ENCODE measurements at places on chromosomes 6 and 20. TPM values are rescaled to one million over a fixed set of nuclear protein-coding genes. Genes with fewer than 3 reads are reported as not detected.
A peak's percentile ranks its signal among the peaks of the same experiment; 100 is the strongest.

DNA sequence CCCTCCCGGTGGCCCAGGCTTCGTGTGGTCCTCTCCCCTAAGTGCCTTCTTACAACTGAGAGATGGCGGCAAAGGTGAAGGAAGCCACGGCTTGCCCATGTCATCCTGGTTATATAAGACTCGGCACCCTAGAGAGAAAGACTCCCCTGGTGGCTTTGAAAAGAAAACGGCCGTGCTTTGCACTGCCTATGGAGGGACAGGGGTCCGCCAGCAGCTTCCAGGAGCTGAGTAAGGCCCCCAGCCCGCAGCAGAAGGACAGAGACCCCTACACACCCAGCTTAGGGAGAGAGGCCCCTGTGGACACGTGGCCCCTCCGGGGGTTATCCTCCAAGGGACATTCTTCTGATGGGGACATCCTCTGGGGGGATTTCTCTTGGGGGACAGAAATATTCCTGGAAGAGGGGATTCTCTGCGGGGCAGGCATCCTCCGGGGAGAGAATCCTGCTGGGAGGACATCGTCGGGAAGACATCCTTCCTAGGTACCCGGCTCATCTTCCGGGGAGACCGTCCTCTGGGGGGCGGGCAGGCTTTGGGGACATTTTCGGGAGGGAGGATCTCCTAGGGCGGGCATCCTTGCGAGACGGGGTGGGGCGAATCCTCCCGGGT is 511 bp upstream of the OGFR start:
- no peak for DNase-seq

GRCh38 chr6:26536571-26537159 is 1.5 kb upstream of the HMGN4 start:
- DNase-seq, result no peak

GRCh38 chr6:97656236-97656635 is 373.2 kb upstream of the MMS22L start:
- peak; percentile 11 for DNase-seq

DNA sequence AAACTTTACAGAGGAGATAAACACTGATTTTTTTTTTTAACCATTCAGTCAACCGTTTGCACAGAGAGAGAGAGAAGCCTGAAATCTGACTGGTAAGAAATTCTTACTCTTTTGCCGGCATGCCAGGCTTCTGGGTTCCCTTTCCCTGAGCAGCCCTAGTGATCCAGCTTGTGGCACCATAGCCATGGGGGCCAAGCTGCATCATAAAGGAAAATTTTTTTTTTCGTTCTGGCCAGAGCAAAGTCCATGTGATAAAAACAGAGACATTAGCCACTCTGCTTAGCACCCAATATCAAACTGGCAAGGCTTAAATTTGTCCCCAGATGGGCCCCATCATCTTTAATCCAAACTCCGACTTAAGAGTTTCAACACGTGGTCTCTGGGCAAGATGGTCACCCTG is 44.5 kb downstream of the CEP85L start:
- DNase-seq, result no peak

DNA sequence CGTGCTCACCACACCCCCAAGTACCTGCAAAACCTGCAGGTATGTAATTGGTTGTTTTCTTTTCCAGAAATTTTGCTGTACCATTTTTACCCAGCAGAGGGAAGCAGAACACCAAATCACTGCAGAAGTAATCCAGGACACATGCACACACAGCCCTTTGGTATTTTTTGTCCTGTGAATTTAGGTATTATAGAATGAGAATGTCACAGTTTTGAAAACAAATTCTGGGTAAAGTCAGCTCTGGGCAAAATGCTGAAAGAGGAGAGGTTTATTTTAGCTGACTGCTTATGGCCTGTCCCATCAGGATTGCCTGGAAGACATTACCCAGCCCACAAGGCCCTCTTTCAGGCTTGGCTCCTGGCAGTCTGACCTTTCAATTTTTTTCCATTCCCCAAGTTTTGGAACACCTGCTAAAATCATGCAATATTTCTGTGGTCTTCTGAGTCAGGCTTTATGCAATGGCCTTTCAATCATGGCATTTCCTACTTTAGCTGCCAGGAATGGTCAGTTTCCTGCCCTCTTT is 3.5 kb upstream of the EFHC1 start:
- peak; percentile 49 for DNase-seq

- no peak for DNase-seq
Observed at GRCh38 chr6:78526432-78526831, 340.9 kb upstream of the IRAK1BP1 start.

DNA sequence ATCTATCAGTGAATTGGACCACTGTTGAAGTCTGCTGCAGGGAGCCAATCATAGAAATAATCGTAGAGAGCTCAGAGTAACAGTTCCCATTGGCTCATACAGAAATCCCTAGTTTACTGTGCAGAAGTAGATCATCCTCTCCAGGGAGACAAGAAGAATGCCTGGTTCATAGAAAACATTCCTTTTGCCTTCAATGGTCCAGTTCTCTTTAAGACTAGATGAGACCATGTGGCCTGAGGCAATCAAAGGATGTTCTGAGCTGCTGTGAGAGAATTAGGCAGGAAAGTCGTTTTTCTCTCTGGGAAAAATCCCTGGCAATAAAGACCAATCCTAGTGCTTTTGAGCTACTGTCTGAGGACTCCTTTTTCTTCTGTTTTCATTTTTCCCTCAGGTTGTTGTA is 208.4 kb downstream of the CENPW start:
- DNase-seq, result no peak

- no peak for DNase-seq
Observed at GRCh38 chr6:74187811-74188210, 491.8 kb downstream of the CD109 start.

- DNase-seq, result no peak
Observed at GRCh38 chr20:56447227-56447626, 21.2 kb upstream of the RTF2 start.

DNA sequence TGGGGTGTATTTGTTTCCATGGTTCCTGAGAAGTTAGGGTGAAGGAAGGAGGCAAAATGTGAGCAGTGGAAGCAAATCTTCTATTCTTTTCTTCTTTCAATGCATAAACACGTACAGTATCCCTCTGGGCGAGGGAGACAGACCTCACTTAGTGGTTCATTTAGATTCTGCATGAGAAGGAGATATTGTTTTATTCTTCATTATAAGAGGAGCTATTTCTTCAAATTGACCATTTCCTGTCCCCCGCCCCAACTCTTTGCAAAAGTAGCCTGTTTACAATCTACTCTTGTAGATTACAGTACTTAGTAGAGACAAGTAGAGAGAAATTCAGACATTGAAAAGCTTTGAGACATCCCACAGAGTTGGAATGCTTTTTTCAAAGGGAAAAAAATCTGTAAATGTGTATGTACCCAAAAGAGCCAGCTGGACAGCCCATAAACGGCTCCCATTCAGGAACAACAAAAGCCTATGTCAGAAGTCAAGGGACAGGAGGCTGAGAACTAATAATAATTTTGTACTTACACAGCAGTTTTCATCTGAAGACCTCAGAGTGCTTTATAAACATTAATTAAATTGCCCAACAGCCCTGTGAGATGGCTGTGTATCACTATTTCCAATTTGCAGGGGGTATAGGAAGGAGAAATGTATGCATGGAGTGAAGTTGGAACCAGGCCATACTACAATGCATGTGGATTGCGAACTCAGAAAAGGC is 23.9 kb downstream of the CD83 start:
- DNase-seq, result no peak

DNA sequence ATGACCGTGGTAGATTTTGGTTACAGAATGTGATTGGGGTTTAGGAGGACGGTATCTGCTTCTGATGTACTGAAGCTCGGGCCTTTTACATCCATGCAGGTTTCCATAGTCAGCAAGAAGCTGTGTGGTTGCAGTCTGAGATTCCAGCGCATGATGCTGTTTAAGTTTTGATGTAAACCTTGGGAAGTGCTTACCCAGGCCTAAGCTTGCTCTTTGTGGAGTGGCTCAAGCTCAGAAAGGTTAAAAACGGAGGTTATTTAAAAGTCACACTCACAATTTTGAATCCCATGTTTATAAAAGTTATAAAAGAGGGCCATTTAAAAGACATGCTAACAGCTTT is 121.4 kb downstream of the TIAM2 start:
- no peak for DNase-seq

- DNase-seq, result no peak
Observed at GRCh38 chr6:136370988-136371728, 81.5 kb upstream of the BCLAF1 start.

GRCh38 chr6:16805243-16805950 is 44.1 kb upstream of the ATXN1 start:
- DNase-seq, result no peak

GRCh38 chr6:388202-388903 is 3.2 kb upstream of the IRF4 start:
- no peak for DNase-seq

- DNase-seq, result no peak
Observed at GRCh38 chr20:51434580-51435247, 107.8 kb downstream of the NFATC2 start.

DNA sequence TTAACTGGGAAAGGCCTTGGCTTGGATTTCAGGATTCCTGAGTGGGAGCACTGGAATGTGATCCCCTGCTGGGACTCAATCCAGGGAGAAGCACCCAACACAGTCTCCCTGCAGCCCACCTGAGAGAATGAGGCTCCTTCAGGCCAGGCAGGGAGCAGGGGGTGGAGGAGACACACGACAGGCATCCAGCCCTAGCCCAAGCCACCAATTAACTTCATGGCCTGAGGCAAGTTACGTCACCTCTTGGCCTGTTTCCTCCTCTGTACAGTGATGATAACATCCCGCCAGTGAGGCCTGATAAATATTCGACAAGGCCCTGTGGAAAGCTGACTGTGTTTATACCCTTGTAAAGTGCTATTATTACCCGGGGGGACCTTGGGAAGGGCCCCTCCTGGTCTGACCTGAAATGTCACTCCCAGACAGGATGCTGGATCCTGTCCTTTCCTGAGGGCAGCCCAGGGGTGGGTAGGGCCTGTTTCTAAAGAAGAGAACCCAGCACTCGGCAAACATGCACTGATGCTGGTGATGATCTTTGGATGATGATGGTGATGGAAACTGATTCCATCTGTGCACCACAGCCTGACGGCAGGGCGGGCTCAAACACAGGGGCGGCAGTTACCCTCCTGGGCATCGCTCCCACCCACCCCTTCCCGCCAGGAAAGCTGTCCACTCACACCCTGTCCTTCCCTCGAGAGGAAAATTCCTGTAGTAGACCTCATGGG is 12.4 kb downstream of the FRS3 start:
- peak; percentile 16 for DNase-seq

GRCh38 chr20:3093861-3094361 is 9.4 kb upstream of the AVP start:
- DNase-seq, result no peak

Gene DLK2
- total RNA-seq, result 1.6 TPM

Gene F13A1
- 0.39 TPM for total RNA-seq

Gene HLA-DOB
- 0.28 TPM for total RNA-seq

Gene GABRR1
- not detected for total RNA-seq

Gene EPB41L1
- total RNA-seq, result 30.6 TPM

Gene CST7
- total RNA-seq, result not detected

Measured in neural crest cell (in vitro differentiated cells).